CD4-positive, alpha-beta T cell treated with Interleukin-17A for 4 hours (primary cell): ENCODE measurements at places on chromosomes 4 and X.

GRCh38 chr4:44632733-44633132 is 18.7 kb downstream of the YIPF7 start:
- DNase-seq = no peak

DNA sequence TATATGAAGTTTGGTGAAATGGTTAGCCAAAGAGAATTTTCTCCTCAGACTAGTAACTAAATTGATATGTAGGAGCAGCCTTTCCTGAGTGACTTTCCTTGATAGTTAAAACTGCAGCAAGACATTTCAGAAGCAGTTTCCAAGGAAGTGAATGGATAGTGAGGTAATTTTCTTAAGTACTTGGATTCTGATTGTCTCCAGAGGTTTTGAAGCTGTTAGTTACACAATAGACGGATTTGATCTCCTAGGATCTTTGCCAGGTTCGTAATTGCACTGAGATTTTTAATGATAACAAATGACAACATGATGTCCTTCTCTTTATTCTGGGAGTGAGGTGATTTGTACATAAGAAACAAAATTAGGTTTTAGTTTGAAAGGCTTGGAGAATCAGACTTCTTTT is 29.2 kb downstream of the PRRG1 start:
- no peak for DNase-seq

GRCh38 chr4:1972414-1972813 is 36.4 kb downstream of the NELFA start:
- DNase-seq = no peak

- no peak for DNase-seq
Observed at GRCh38 chr4:19791422-19792123, 460.1 kb upstream of the SLIT2 start.

GRCh38 chr4:91325495-91325894 is 978.3 kb upstream of the GRID2 start:
- DNase-seq = no peak

- no peak for DNase-seq
Observed at GRCh38 chr4:185374573-185374972, 21.2 kb downstream of the LRP2BP start.

GRCh38 chrX:50111742-50112141 is 89.1 kb downstream of the AKAP4 start:
- no peak for DNase-seq
